ENCODE measurements at places on chromosomes 7 and 10.

DNA sequence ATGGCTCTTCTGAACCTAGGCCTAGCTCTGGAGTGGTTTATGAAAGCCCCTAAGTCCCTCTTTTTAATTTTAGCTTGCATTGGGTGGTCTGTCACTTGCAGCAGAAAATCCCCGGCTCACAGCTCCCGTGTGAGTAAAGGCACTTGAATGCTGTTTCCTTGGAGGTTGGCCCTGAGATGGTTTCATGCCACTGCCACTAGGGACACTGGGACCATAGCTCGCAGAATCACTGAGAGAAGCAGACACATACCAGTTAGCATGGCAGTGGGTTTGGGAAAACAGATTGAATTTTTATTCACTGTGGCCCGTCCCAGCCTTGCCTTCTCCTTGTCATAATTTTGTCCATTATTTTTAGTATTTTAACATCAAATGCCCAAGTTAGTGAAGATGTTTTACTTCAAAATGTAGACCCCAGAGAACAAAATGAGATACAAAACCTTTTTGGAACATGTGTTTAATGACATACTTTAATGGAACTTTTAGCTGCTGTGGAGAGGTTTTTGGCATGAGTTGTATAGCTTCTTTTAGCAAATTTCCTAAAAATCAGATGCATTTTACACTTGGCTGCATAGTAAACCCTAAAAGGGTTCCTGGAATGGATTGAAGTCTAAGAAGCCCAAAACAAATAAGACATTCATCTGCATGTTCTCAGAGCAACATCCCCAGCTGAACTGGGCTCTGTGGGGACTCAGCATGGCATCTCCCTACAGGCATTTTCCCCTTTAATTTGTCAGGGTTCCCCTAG, 259.7 kb upstream of the PITRM1 start:
- no peak for DNase-seq

- DNase-seq = no peak
Observed at GRCh38 chr7:119090851-119091250, 866.3 kb downstream of the ANKRD7 start.

DNA sequence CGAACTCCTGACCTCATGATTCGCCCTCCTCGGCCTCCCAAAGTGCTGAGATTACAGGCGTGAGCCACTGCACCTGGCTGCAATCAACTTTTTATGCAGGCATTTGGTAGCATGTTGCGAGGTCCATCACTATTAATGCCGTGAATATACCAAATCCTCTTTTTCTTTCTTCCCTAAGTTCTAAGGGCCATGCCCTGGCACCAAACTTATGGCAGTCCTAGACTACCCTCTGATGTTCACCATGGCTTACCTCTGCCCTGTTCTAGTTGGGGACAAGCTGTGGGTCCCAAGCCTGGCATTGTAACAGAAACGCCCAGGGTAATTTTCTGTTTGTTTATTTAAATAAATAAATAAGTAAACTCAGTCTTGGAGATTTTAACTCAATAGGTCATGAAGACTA, 13.3 kb downstream of the PRSS2 start:
- no peak for DNase-seq

DNA sequence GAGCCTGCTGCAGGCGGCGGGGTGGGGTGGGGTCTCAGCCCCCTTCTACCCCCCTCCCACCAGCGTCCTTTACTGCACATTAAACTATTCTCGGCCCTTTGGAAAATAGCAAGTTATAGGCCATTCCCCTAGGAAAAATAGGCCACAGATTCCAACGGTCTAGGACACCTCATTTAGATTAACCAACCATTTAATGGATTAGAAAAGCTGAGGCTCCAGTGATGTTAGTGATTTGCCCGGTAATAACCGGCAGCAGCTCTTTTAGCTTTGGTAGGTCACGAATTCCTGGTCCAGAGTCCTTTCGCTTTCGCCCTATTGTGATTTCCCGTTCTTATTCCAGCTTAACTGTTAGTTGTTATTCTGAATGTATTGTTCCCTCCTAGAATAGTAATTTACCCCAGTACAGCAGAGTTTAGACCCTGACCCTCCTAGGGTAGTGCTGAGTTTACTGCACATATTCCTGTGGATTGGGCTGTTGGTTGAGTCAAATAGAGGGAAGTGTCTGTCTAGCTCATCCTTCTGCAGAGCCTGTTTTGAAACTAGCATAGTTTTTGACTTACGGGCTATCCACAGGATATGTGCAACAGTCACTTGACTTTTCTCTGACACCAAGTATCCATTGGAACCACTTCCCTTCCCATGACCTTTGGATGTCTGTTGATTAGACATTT, 754 bp downstream of the GSTO1 start:
- no peak for DNase-seq

- no peak for DNase-seq
Observed at GRCh38 chr7:137606061-137606674, 240.6 kb downstream of the DGKI start.

GRCh38 chr7:146557971-146558469, 441.4 kb downstream of the CNTNAP2 start:
- DNase-seq = no peak

- no peak for DNase-seq
Observed at GRCh38 chr7:14483663-14484062, 418.9 kb downstream of the DGKB start.

GRCh38 chr7:121529003-121529402, 132.9 kb upstream of the FAM3C start:
- DNase-seq = no peak

- no peak for DNase-seq
Observed at GRCh38 chr10:24168258-24169170, 40.4 kb upstream of the KIAA1217 start.

GRCh38 chr7:38317515-38317914, 44.1 kb upstream of the TARP start:
- DNase-seq = no peak

DNA sequence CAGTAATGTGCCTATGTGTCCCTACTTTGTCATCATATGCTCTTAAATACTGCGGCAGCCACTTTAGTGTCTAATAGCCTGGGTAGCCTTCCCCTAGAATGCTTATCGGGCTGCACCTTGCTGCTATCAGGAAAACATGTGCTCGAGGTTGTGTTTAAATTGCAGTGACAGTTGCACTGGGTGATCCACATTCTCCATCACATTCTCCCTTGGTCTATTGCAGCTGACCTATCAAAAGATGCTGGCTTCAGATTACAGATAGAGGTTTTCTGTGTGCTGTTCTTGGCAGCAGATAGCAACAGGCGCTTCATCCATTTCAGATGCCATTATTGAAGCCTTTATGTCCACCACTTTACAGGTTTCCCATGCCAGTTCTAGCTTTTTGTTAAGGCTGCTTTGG, 130.1 kb upstream of the MDFIC start:
- DNase-seq = no peak

- no peak for DNase-seq
Observed at GRCh38 chr7:31122649-31123058, 70.5 kb downstream of the ADCYAP1R1 start.

- DNase-seq = no peak
Observed at GRCh38 chr10:33800986-33801385, 466.5 kb upstream of the NRP1 start.

GRCh38 chr7:43869867-43870240, 537 bp upstream of the MRPS24 start:
- DNase-seq = no peak

DNA sequence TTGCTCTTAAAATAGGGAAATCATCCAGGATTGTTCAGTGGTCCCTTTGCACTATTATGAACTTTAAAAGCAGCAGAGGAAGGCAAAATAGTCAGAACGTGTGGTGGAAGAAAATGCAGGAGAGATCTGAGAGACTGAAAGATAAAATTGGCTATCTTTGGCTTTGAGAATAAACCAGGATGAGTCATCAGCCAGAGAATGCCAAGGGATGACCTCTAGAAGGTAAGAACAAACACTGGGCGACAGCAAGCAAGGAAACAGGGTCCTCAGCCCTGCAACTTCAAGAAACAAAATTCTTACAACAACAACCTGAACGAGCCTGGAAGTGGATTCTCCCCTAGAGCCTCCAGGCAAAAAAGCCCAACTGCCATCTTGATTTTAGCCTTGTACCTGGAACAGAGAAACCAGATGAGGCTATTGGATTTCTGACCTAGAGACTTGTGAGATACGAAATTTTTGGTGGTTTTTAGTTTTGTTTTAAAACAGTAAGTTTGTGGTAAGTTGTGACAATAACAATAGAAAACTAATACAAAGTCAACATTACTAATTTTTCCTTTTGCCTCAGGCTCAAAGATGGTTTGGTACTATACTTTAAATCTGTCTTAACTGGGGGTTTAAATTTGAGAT, 130.2 kb upstream of the CNTNAP2 start:
- no peak for DNase-seq

- DNase-seq = no peak
Observed at GRCh38 chr7:82319674-82320118, 123.9 kb downstream of the CACNA2D1 start.

- DNase-seq = no peak
Observed at GRCh38 chr10:43211030-43211429, 55.8 kb downstream of the RASGEF1A start.

DNA sequence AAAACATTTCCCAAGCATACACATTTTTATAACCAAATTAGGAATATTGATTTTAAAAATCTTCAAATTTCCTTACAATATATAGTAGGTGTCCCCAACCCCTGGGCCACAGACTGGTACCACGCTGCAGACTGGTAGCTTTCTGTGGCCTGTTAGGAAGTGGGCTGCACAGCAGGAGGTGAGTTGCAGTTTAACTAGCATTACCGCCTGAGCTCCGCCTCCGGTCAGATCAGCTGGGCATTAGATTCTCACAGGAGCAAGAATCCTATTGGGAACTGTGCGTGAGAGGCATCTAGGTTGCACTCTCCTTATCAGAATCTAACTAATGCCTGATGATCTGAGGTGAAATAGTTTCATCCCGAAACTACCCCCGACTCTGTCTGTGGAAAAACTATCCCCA, 62.1 kb downstream of the ZWINT start:
- DNase-seq = no peak

DNA sequence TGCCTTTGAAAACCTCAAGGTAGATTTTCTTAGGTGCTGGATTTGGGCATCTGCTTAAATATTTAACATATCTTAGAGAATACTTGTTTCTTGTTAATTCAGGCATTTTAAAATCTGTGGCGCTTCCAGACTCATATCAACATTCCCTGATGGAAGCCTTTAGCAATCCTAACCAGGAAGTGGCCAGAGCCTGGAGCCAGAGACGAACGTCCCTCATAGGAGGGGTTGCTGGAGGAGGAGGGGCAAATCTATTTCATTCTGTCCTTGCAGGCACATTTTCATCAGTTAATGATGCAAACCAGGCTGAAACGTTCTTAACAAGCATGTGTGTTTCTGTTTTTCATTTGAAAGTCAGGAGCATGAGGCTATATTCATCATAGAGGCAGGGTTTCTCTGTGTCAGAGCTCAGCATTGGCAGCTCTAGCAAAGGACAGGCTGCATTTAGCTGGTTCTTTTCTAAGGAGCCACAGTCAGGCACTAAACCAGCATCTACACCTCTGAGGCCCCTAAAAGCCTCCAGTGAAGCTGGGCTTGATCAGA, 17.8 kb upstream of the IFIT2 start:
- no peak for DNase-seq

DNA sequence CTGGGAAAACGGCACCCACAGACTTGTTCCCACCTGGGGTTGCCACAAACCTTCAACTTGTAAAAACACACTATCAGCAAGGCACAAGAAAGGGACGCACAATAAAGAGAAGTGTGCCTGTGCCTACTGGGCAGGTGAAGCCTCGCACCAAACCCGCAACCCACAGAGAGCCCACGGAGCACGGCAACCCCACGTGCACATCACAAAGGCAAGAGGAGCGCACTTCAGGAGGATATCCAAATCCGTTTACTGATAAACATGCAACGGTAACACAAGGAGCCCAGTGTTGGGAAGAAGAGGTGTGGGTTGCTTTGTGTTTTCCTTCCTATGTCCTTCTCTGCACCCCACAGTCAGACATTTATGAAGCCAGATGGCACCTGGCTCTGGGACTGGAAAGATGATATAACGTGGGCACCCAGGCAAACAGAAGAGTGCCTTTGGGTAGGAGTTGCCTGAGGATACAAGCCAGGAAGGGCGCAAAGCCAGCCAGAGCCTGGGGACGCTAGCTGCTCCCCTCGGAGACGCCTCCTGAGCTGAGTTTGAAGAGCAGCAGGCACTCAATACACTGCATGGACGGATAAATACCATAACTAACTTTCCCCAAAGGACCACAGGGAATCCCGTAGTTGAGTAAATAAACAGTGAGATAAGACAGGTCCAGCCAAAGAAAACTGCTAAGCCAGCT, 41.6 kb downstream of the TCERG1L start:
- DNase-seq = no peak

DNA sequence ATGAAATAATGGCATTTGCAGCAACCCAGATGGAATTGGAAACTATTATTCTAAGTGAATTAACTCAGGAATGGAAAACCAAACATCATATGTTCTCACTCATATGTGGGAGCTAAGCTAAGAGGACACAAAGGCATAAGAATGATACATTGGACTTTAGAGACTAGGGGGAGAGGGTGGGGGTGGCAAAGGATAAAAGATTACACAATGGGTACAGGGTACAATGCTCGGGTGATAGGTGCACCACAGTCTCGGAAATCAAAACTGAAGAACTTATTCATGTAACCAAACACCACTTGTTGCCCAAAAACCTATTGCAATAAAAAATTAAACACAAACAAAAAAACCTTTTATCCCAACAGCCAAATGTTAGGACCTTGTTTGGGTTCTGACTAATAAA, 17.8 kb downstream of the AGMO start:
- no peak for DNase-seq

DNA sequence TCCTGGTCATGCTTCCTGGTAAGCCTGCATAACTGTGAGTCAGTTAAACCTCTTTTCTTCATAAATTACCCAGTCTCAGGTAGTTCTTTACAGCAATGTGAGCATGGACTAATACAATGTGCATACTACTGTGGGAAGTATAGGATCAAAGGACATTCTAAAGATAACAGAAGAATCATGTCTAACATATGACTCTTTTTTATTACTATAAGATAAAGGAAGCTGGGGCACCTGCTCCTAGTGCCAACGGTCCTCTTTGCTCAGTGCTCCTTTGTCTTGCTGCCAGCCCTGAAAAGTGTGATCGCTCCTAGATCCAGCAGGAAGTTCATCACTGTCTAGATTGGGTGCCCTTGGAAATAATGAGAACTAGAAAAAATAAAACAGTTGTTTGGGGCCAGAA, 143.3 kb upstream of the NOBOX start:
- DNase-seq = no peak

GRCh38 chr10:11958956-11959355, 83.7 kb downstream of the UPF2 start:
- no peak for DNase-seq

DNA sequence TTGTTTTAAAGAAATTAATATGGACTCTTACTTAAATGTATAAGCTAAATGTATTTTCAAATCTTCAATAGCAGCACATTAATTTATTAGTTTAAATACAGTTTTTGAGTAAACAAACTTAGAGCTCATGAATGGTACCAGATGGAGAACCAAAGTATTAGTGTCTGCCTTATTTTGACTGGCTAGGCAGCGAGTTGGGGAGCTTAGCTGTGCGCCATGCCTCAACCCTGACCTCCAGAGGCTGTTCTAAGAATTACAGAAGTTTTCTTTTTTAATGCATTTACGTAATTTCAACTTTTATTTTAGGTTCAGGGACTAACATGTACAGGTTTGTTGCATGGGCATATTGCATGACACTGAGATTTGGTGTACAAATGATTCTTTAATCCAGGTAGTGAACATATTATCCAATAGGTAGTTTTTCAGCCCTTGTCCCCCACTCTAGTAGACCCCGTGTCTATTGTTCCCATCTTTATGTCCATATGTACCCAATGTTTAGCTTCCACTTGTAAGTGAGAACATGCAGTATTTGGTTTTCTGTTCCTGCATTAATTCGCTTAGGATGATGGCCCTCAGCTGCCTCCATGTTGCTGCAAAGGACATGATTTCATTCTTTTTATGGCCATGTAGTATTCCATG, 166.8 kb downstream of the IQUB start:
- DNase-seq = no peak

Data from cortex of kidney (tissue), 1 donor.